ENCODE measurements at places on chromosomes 5 and 9. TPM values are rescaled to one million over a fixed set of nuclear protein-coding genes. Genes with fewer than 3 reads are reported as not detected.

- H3K27me3 ChIP-seq: no peaks in the 10 kb centered on the region
- no peak for DNase-seq
- no peak overlapping the region for H3K4me3 ChIP-seq
- no peak overlapping the region for H3K27ac ChIP-seq
- no peaks in the 10 kb centered on the region for H3K4me1 ChIP-seq
Measured at GRCh38 chr9:8338767-8339510, 539.4 kb upstream of the DMAC1 start.

The ADAMTS12 gene
- 17.5 TPM for total RNA-seq

- no peak overlapping the region for H3K4me3 ChIP-seq
- H3K36me3 ChIP-seq: no peaks in the 10 kb centered on the region
- H3K27me3 ChIP-seq: no peaks in the 10 kb centered on the region
- no peak overlapping the region for H3K27ac ChIP-seq
Measured at GRCh38 chr5:40475561-40475960, 204.2 kb upstream of the PTGER4 start.

- no peaks in the 10 kb centered on the region for H3K36me3 ChIP-seq
- no peak overlapping the region for H3K4me3 ChIP-seq
- H3K27ac ChIP-seq: no peak overlapping the region
- DNase-seq: no peak
- H3K4me1 ChIP-seq: peaks cover 15% of the 10 kb centered on the region
- no peaks in the 10 kb centered on the region for H3K27me3 ChIP-seq
Measured at GRCh38 chr9:84235511-84235910, 105.0 kb downstream of the SLC28A3 start.

GRCh38 chr5:172559004-172559932 lies 81.8 kb upstream of the NEURL1B start:
- no peaks in the 10 kb centered on the region for H3K36me3 ChIP-seq
- peak overlapping the region; percentile 64 for H3K4me3 ChIP-seq
- peaks cover 42% of the 10 kb centered on the region for H3K4me1 ChIP-seq
- H3K27me3 ChIP-seq: no peaks in the 10 kb centered on the region
- DNase-seq: peak; percentile 72
- peak overlapping the region; percentile 77 for H3K27ac ChIP-seq

DNA sequence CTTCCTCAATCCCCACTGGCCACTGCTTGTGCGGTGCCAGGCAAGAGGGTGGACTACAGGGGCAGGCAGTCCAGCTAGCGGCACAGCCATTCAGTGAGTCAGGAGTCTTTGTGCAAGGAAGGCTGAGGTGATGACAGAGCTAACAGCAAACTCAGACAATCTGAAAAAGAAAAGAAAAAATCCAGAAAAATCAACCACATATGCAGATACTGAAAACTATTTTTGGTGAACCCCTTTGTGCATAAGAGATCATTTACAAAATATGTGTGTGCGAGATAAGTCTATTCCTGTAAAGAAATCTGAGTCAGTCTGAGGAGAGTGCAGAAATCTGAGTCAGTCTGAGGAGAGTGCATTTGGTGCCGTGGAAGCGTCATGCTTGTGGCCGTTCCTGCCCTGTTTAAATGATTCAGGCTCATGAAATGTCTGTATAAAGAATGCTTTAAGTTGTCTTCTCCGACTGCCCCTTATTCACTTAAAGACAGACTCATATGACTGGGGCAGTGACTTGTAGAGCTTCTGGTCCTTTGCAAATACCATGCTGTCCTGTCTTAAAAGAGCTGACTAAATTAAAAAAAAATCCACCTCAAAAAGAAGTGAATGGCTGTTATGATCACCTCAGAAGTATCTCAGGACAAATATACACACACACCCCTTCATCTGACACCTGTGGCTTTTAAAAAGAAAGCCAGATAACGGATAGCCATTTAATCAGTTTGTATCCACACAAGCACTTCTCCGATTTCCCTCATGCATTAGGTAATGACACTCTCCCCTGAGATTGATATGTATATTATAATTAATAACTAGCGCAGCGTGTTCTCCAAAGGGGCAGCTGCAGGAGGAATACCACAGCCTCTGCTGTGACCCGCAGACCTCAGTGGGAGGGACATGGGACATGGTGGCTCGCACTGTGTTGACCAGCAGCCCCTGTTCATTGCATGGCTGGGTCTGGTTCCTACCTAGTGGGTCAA lies 47.3 kb downstream of the TRIO start:
- 0 out of 2 replicates have a peak, but pooled peaks cover 9% of the 10 kb centered on the region for H3K4me1 ChIP-seq
- DNase-seq: peak; percentile 30
- peak overlapping the region; percentile 18 for H3K4me3 ChIP-seq
- H3K36me3 ChIP-seq: no peaks in the 10 kb centered on the region
- H3K27ac ChIP-seq: peak overlapping the region; percentile 50
- no peaks in the 10 kb centered on the region for H3K27me3 ChIP-seq

DNA sequence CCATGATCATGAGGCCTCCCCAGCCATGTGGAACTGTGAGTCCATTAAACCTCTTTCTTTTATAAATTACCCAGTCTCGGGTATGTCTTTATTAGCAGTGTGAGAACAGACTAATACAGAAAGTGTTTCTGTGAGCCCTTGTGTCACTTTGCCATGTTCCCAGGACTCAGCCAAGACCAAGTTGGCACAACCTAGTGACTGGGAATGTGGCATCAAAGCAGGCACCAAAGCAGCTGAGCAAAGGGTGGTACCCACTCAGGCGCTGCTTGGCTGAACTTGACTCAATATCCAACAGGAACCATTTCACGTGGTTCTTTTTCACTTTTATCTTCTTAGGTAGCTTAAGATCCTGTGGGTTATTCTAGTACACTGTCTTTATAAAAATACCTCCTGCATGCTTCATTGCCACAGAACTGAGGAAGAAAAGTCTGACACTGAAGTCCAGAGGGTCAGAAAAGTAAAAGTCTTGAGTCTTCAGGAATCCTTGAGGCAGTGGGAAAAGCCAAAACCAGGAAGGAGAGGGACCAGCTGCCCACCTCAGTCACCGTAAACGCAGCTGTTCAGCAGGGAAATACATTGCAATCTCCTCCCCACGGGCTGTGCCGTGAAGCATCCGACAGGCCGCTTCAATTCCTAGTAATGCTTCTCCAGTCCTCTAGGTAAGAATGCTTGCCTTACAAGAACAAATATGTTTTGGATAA lies 90.5 kb upstream of the RETREG1 start:
- H3K27ac ChIP-seq: peak overlapping the region; percentile 79
- peak; percentile 59 for DNase-seq
- 0 out of 2 replicates have a peak, but pooled peaks cover 2% of the 10 kb centered on the region for H3K36me3 ChIP-seq

- H3K27ac ChIP-seq: no peak overlapping the region
- DNase-seq: no peak
- H3K27me3 ChIP-seq: no peaks in the 10 kb centered on the region
- H3K36me3 ChIP-seq: no peaks in the 10 kb centered on the region
Measured at GRCh38 chr5:139494256-139494655, 11.7 kb upstream of the STING1 start.

DNA sequence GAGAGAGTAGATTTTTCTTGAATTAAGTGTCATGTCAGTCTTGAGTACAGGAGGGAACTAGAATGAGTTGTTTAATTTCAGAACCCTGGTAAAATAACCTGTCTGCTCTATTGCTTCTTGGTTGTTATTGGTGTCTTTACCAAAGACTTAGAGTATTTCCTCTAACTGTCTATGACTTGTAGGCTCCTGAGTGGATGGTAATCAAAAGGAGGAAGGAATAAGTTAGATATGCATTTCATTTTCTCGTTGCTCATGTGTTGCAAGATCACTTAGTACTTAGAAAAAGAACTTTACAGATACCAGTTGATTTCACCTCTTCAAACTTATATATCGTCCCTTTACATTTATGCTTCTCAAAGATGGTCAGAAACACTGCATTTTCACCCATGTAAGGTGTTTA lies 31.1 kb downstream of the UHRF2 start:
- no peak for DNase-seq
- no peaks in the 10 kb centered on the region for H3K27me3 ChIP-seq
- no peaks in the 10 kb centered on the region for H3K36me3 ChIP-seq
- no peaks in the 10 kb centered on the region for H3K4me1 ChIP-seq

The LECT2 gene
- not detected for total RNA-seq

DNA sequence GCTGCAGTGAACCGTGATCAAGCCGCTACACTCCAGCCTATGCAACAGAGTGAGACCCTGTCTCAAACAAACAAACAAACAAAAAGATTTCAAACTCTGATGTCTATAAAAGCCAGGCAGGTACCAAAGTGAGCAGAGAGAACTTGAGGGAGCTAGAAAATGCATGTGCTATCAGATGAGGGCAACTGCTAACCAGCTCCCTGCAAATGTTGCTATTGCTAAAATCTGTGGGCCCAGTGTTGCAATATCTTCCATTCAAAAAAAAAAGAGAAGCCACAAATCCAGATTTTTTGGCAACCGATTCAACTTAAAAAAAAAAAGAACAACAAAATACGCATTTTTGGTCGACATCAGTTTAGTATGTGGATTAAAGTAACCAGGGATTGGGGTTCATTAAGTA lies 5.5 kb downstream of the UBE2D2 start:
- DNase-seq: no peak
- no peaks in the 10 kb centered on the region for H3K27me3 ChIP-seq
- no peaks in the 10 kb centered on the region for H3K4me1 ChIP-seq
- no peak overlapping the region for H3K4me3 ChIP-seq

DNA sequence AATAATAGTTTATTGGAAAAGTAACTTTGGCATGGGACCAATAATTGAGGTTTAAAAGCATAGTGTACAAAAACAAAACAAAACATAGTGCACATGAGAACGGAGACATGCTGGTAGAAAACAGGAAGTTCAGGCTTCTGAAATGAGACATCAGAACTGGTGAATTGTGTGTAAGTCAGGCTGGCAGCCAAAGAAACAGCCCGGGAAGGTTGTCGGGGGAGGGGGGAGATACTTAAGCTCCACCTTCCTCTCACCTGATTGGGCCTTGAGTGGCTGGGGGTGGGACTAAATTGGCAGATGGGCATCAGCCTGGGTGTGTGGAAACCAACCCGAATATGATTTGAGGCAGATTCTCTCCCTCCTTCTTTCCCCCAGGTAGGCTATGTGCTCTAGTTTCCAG lies 256.3 kb downstream of the SMARCA2 start:
- H3K27me3 ChIP-seq: no peaks in the 10 kb centered on the region
- H3K27ac ChIP-seq: no peak overlapping the region
- H3K4me3 ChIP-seq: no peak overlapping the region
- no peaks in the 10 kb centered on the region for H3K36me3 ChIP-seq

- H3K27ac ChIP-seq: no peak overlapping the region
- H3K4me3 ChIP-seq: no peak overlapping the region
- no peak for DNase-seq
- no peaks in the 10 kb centered on the region for H3K27me3 ChIP-seq
- H3K36me3 ChIP-seq: no peaks in the 10 kb centered on the region
Measured at GRCh38 chr5:127074466-127074865, 1.2 kb upstream of the C5orf63 start.

The ROPN1L gene
- total RNA-seq: not detected

DNA sequence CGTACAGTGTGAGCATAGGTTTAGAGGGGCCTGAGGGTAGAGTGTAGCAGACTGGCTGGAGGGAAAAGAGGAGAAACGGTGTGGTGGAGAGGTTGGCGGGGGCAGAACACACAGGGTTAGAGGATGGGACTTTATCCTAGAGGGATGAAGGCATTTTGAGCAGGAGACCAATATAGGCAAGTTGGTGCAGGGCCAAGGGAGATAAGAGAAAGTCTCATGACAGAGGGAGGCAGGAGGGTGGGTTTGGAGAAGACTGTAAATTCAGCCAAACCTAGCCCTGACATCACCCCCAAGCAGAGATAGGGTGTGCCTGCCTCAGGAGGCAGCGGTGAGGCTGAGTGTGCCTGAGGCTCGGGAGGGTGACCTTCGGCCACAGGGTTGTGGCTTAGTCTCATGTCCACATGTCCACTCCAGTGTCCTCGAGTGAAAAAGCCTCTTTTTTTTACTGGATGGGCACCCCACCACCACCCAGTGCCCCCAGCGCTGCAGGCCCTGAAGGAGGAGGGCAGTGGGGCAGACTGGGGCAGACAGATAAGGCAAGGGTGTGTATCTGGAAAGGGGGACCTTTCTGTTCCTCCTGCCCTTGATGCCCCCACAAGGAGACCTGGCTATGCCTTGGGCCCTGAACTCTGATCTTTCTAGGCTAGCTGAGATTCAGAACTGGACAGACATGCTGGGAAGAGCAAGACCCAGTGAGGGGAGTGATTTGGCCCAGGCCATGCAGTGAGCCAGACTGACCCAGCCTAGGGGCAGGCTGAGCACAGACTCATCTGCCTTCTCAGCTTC lies 108.7 kb downstream of the RGS3 start:
- H3K27me3 ChIP-seq: no peaks in the 10 kb centered on the region
- 0 out of 2 replicates have a peak, but pooled peaks cover 5% of the 10 kb centered on the region for H3K36me3 ChIP-seq

The FEM1C gene
- 16.5 TPM for total RNA-seq

- H3K27me3 ChIP-seq: no peaks in the 10 kb centered on the region
- 0 out of 2 replicates have a peak, but pooled peaks cover 4% of the 10 kb centered on the region for H3K4me1 ChIP-seq
- DNase-seq: no peak
- no peak overlapping the region for H3K27ac ChIP-seq
Measured at GRCh38 chr5:142641711-142642110, 44.2 kb downstream of the FGF1 start.

Data from SJCRH30 (cell line).